HAP-1 (cell line): ENCODE measurements at places on chromosomes 7 and 10.

GRCh38 chr7:112965506-112965905 is 121.1 kb downstream of the GPR85 start:
- DNase-seq: no peak

DNA sequence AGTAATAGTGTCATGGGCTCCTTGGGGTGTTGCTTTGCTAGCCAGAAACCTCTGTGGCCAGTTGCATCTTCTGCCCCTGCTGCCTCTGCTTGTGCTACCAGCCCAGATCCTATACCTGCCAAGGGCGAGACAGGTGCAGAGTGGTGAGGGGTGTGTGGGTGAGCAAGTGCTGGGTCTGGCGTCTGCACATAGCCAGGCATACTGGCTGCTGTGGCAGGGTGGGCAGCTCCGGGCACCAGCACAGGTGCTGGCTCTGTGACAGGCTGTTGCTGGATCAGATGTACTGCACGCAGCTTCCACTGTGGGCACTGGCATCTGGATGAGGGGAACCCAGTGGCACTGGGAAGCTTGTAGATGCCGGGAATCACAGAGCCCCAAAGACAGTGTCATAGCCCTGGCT is 148.4 kb downstream of the NXPH1 start:
- no peak for DNase-seq

GRCh38 chr10:86958116-86958900 is at the start of gene SNCG:
TSS of gene SNCG (plus strand) at chr10:86958599. CDS start at chr10:86958698, 99 bp downstream.
- DNase-seq: no peak

GRCh38 chr10:1310271-1310789 is 254.1 kb downstream of the WDR37 start:
- DNase-seq: peak; percentile 83

- no peak for DNase-seq
Measured at GRCh38 chr10:3714967-3715366, 70.0 kb downstream of the KLF6 start.

- DNase-seq: no peak
Measured at GRCh38 chr7:158236400-158236799, 351.2 kb downstream of the PTPRN2 start.

DNA sequence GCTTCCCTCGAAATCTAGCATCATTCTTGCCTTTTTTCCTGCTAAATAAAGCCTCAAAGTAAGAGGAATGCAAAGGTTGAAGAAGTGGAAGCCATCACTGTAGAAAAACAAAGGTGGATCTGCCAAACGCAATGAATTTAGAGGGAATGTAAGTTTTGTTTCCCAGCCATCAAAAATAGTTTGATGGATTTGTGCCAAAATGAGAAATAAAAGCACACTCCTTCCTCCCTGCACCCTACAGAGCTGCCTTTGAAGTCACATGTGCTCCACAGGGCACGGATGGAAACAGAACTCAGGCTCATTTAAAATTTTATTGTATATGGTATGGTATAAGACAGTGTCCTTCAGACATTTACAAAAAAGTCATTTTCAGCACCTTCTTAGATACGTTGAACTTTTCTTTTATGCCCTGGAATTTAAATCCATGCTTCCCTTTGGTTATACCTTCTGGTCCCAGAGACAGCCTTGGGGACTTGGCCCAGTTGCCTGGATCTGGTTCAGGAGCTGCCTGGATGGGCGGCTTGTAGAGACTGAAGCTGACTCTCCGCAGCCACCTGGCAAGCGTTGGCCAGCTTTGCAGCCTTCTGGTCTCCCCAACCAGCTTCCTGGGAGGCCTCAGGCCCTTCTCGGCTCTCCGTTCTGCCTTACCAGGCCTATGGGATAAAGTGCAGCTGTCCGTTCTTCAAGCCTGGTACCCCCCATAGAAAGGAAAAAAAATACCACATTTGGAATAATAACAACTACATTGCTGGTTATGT is 228.5 kb upstream of the NEBL start:
- no peak for DNase-seq
